ENCODE measurements at places on chromosomes 5 and 9.
A peak's percentile ranks its signal among the peaks of the same experiment; 100 is the strongest.

DNA sequence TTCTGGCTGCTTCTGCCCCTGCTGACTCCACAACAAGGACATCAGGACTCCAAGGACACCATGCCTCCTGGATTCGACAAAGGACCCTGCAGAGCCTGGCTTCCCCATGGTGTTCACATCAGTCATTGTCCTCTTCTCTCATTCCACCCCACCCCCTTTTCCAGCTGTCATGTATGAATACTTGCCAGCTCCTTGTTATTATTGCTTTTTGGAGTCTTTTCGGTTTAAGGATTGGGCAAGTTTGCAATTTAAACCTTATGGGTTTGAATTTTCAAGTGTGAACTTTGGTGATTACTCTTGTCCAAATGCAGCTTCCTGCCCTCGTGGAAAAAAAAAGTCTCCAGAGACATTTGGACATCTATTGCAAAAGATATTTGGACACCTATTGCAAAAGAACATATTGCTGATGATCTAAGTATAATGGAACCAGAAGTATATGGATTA lies 14.2 kb upstream of the LVRN start:
- no peaks in the 10 kb centered on the region for H3K27me3 ChIP-seq
- H3K4me3 ChIP-seq = no peak overlapping the region
- H3K4me1 ChIP-seq = no peaks in the 10 kb centered on the region
- DNase-seq = no peak
- no peaks in the 10 kb centered on the region for H3K36me3 ChIP-seq

- H3K4me1 ChIP-seq = peaks cover 15% of the 10 kb centered on the region
- H3K27me3 ChIP-seq = no peaks in the 10 kb centered on the region
- no peak overlapping the region for H3K27ac ChIP-seq
- no peaks in the 10 kb centered on the region for H3K36me3 ChIP-seq
- DNase-seq = no peak
- no peak overlapping the region for H3K4me3 ChIP-seq
Measured at GRCh38 chr9:131982671-131983239, 96.9 kb downstream of the MED27 start.

DNA sequence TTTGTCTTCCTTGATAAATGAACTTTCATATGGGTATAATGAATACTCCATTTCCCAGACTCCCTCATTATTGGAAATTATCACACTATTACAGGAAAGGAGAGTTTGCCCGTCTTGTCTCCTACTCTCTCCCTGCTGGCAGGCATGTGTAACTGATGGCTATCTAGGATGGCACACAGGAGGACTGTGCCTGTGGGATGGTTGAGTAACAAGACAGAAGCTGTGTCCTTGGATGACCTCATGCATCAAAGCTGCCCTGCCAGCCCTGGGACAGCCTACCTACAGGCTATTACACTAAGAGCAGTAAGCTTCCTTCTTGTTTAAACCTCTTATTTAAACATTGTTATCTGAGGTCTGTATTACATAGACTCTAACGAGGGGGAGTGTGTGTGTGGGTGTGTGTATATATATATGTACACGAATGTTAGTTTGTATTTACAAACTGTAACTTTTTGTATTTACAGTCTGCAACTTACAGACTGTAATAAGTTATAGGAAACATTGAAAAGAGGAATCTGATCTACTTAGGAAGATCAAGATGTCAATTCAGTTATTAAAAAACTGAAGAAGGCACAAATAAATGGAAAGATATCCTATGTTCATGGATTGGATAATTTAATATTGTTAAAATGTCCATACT lies 247.6 kb upstream of the ACO1 start:
- H3K4me1 ChIP-seq = no peaks in the 10 kb centered on the region
- H3K27me3 ChIP-seq = no peaks in the 10 kb centered on the region
- DNase-seq = no peak
- no peak overlapping the region for H3K4me3 ChIP-seq

- no peak overlapping the region for H3K4me3 ChIP-seq
- peaks cover 52% of the 10 kb centered on the region for H3K4me1 ChIP-seq
- peak overlapping the region; percentile 59 for H3K27ac ChIP-seq
- H3K27me3 ChIP-seq = no peaks in the 10 kb centered on the region
Measured at GRCh38 chr9:98861781-98862504, 54.5 kb downstream of the GALNT12 start.

- no peak overlapping the region for H3K4me3 ChIP-seq
- no peak for DNase-seq
- no peaks in the 10 kb centered on the region for H3K4me1 ChIP-seq
- no peak overlapping the region for H3K27ac ChIP-seq
- H3K36me3 ChIP-seq = peaks cover 83% of the 10 kb centered on the region
- no peaks in the 10 kb centered on the region for H3K27me3 ChIP-seq
Measured at GRCh38 chr5:1815881-1816292, 14.7 kb downstream of the NDUFS6 start.

DNA sequence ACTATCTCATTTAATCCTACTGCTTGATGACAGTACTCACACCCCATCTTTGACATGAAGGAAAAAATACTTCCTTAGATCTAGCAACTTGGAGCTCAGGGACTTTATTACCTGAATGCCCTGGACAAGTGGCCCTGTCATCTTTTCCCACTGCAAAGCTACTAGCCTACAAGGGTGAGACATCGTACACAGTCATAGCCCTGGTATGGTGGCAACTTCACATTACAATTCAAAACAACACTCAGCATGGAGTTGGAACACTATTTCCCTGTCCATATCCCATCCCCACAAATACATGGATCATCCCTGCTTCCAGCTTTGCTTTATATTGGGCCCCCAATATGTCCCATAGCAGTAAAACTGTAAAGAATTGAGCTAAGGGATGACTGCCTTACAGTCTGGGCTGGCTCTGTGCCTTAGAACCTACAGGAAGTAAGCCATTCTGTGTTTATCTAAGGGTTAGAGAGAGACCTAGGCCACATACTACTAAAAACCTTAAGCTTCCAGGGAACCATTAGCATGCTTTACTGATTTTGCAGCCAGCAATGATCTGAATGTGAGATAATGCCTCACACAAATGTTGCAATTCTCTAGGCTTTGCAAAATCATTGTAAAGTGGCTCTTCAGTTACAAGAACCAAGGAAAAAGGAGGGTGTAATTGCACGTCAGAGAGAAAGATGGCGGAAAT lies 55.9 kb downstream of the OTULIN start:
- no peak overlapping the region for H3K27ac ChIP-seq
- no peaks in the 10 kb centered on the region for H3K4me1 ChIP-seq
- no peaks in the 10 kb centered on the region for H3K27me3 ChIP-seq
- no peak for DNase-seq
- H3K4me3 ChIP-seq = no peak overlapping the region
- peaks cover 15% of the 10 kb centered on the region for H3K36me3 ChIP-seq

GRCh38 chr5:145947581-145947980 lies 11.2 kb downstream of the SH3RF2 start:
- DNase-seq = no peak
- no peaks in the 10 kb centered on the region for H3K36me3 ChIP-seq
- no peak overlapping the region for H3K4me3 ChIP-seq
- no peak overlapping the region for H3K27ac ChIP-seq
- no peaks in the 10 kb centered on the region for H3K4me1 ChIP-seq
- no peaks in the 10 kb centered on the region for H3K27me3 ChIP-seq

GRCh38 chr5:143605403-143606005 lies 202.0 kb upstream of the NR3C1 start:
- no peaks in the 10 kb centered on the region for H3K4me1 ChIP-seq
- H3K27me3 ChIP-seq = no peaks in the 10 kb centered on the region
- no peak overlapping the region for H3K27ac ChIP-seq
- H3K36me3 ChIP-seq = no peaks in the 10 kb centered on the region
- peak; percentile 84 for DNase-seq
- no peak overlapping the region for H3K4me3 ChIP-seq

GRCh38 chr9:73199886-73200285 lies 48.2 kb downstream of the ANXA1 start:
- no peaks in the 10 kb centered on the region for H3K4me1 ChIP-seq
- no peaks in the 10 kb centered on the region for H3K27me3 ChIP-seq
- no peaks in the 10 kb centered on the region for H3K36me3 ChIP-seq
- DNase-seq = no peak
- H3K4me3 ChIP-seq = no peak overlapping the region
- no peak overlapping the region for H3K27ac ChIP-seq

GRCh38 chr9:115462623-115463022 lies 344.7 kb upstream of the TNC start:
- H3K27ac ChIP-seq = no peak overlapping the region
- no peaks in the 10 kb centered on the region for H3K4me1 ChIP-seq
- no peaks in the 10 kb centered on the region for H3K36me3 ChIP-seq

DNA sequence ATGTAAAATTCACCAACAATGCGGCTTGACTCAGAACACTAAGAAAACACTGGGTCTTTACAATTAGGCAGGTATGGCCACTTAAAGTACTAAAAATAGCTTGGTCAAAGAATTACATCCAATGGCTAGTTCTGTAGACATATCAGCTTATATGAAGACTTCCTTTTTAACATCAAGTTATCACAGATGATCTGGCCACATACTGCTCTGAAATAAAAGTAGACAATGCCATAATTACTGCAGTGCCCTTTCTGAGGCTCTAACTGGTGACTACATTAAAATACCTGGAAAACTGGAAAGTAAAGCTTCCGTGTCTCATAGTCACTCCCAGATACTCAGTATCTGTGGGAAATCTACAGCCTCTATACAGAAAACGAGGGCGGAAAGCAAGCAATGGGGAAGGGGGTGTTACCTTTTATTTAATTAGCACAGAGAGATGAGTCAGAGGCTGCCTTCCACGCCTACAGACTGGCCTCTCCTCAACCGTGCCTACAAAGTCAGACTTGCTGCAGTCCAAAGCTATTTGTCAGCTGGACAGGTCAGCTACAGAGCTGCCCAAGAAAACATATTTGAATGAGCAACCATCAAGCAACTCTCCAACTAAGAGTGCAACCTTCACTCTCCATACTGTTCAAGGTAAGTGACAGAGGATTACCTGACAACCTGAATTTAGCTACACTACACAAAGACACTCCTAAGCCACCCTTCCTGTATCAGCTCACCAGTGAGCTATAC lies 8.7 kb downstream of the SERINC5 start:
- DNase-seq = no peak
- peaks cover 41% of the 10 kb centered on the region for H3K4me1 ChIP-seq
- H3K36me3 ChIP-seq = peaks cover 4% of the 10 kb centered on the region

DNA sequence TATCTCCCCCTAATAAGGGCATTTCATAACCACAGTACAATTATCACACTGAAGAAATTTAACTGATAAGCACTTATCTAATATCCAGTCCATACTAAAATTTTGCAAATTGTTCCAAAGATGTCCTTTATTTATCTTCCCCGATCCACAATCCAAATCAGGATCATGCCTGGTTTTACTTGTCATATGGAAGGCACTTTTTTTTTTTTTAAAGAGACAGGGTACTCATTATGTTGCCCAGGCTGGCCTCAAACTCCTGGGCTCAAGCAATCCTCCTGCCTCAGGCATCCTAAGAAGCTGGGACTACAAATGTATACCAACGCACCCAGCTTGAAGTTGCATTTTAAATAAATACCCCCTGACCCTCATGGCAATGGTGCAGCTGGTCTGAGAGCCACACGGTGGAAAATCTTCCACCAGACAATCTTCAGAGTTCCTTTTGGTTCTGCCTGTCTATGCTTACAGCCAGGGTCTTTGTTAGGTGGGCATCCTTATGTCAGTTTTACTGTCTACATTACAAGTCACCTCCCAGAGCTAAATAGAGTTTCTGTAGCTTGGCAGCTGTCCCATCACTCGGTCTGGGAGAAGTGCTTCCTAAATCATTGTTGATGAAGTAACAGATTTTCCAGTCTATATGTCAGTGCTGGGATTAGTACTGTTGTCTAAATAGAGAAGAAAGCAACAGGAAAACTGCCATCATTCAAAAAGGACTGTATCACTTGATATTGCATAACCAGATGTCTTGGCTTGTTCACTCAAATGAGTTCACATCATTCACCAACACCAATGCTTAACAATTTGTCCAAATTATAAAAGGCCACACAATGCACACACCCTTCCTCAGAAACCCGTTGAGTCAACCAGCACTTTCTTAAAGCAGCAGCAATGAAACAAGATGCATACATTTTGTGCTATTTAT lies 26.4 kb downstream of the PTPN3 start:
- no peaks in the 10 kb centered on the region for H3K27me3 ChIP-seq
- no peak overlapping the region for H3K4me3 ChIP-seq
- DNase-seq = no peak
- H3K27ac ChIP-seq = no peak overlapping the region
- no peaks in the 10 kb centered on the region for H3K36me3 ChIP-seq

DNA sequence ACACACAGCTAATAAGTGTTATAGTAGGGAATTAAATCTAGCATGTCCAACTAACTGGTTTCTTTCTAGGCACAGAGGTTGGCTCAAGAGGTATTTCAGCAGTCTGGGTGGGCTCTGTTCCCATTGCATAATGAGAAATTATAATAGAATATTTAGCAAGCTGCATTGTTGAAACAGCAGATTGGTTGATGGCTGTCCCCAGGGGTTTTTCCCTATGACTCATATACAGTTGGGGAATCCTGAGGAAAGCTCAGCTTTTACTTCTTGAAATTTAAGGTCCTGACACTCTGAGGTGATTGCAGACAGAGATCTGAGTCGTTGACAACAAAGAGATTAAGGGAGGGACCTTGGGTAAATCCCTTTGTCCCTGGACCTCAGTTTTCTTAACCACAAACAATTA lies 38.3 kb upstream of the TNFSF8 start:
- DNase-seq = no peak
- H3K36me3 ChIP-seq = no peaks in the 10 kb centered on the region
- no peak overlapping the region for H3K27ac ChIP-seq
- H3K4me3 ChIP-seq = no peak overlapping the region
- no peaks in the 10 kb centered on the region for H3K4me1 ChIP-seq
- no peaks in the 10 kb centered on the region for H3K27me3 ChIP-seq

GRCh38 chr5:161399996-161400562 lies 146.4 kb downstream of the GABRB2 start:
- H3K4me1 ChIP-seq = no peaks in the 10 kb centered on the region
- no peak overlapping the region for H3K27ac ChIP-seq
- no peak overlapping the region for H3K4me3 ChIP-seq
- no peaks in the 10 kb centered on the region for H3K27me3 ChIP-seq

DNA sequence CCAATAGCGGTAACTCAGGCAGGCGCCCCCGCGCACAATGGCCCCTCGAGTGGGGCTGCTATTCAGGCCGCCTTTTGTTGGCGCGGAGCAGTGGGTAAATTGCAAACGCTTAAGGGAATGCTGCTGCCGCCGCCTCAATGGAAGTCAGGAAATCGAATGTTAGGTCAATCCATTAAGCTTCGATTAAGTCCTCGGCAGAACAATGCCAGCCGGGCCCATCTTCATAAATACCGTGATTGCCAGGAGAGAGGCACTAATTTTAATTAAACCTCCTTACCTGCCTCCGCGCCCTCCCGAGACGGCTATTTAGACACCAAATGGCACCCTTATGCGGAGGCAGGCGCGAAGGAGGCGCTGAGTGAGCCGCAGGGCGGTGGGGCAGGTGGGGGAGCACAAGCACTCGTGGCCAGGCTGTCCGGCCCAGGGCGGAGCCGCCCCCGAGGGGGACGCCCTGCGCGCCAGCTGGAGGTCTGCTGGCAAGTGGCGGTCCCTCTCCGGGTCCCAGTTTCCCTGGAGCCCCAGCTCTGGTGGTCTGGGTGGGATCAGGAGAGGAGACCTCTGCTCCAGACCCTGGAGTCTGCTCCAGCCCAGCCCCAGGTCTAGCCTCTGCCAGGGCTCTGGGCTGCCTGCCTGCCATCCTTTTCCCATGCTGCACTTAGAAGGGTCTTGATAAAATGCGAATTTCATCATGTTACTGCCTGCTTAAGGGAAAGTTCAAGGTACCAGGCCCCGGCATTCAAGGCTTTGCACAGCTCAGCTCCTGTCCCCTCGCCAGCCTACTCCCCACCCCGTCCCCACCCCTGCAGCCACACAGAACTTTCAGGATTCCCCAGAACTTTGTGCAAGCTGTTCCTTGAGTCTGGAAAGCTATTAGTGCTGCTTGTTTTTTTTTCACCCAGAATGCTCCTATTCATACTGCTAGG lies 19.7 kb downstream of the NR5A1 start:
- no peak for DNase-seq
- H3K27me3 ChIP-seq = peaks cover 9% of the 10 kb centered on the region
- no peaks in the 10 kb centered on the region for H3K36me3 ChIP-seq
